NCI-H1694 (cell line): ENCODE measurements at places on chromosomes 13 and 19.
A peak's percentile ranks its signal among the peaks of the same experiment; 100 is the strongest.

DNA sequence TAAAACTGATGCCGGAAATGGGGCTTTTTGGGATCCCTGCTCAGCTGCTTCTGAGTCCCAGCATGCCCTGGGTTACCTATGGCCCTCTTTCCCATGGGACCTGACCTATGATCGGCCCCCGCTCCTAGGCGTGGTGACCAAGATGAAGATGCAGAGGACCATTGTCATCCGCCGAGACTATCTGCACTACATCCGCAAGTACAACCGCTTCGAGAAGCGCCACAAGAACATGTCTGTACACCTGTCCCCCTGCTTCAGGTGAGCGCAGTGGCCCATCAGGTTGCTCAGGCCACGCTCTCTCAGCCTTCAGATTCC, 1.5 kb downstream of the RPS11 start:
- DNase-seq, result no peak

- no peak for DNase-seq
These were observed 2.9 kb upstream of the FTL start for GRCh38 chr19:48962029-48962848.

GRCh38 chr19:50325310-50326100, 3.7 kb downstream of the KCNC3 start:
- peak; percentile 85 for DNase-seq

DNA sequence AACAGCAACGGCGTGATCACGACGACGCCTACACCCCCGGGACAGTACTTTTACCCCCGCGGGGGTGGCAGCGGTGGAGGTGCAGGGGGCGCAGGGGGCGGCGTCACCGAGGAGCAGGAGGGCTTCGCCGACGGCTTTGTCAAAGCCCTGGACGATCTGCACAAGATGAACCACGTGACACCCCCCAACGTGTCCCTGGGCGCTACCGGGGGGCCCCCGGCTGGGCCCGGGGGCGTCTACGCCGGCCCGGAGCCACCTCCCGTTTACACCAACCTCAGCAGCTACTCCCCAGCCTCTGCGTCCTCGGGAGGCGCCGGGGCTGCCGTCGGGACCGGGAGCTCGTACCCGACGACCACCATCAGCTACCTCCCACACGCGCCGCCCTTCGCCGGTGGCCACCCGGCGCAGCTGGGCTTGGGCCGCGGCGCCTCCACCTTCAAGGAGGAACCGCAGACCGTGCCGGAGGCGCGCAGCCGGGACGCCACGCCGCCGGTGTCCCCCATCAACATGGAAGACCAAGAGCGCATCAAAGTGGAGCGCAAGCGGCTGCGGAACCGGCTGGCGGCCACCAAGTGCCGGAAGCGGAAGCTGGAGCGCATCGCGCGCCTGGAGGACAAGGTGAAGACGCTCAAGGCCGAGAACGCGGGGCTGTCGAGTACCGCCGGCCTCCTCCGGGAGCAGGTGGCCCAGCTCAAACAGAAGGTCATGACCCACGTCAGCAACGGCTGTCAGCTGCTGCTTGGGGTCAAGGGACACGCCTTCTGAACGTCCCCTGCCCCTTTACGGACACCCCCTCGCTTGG, 966 bp downstream of the JUNB start:
- DNase-seq, result no peak

DNA sequence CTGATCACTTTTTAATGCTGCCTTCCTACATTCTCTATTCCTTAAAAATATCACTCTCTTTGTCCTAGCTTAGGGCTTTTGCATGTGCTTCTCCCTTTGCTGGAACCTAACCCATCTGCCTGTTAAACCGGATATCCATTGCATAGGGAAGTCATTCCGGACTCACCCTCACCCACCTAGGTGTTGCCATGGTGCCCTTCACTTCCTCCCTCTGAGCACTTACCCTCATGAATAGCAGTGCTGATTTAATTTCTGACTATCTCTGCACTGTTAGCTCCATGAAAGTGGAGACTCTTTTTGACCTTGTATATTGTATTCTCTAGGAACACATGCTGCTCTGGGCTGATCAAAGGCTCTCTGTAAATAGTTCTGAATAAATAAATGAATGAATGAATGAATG, 401.9 kb downstream of the PCDH20 start:
- DNase-seq, result no peak

- no peak for DNase-seq
These were observed 150.8 kb upstream of the TUBA3C start for GRCh38 chr13:19332378-19332777.

DNA sequence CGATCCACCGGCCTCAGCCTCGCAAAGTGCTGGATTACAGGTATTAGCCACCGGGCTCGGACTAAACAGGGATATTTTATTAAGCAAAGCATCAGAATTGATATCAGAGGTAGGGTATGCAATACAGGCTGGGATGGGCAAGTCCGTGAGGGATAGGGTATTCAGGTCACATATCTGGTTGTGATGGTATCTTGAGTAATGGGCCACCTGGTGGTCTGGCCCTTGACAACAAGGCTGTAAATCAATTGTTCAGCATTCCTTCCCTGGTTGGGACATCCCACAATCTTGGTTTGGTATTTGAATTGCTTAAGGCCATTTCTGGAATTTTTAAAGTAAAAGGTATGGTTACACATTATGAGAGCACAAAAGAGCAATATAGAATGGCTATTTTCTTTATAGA, 1588.0 kb downstream of the SLITRK1 start:
- no peak for DNase-seq

DNA sequence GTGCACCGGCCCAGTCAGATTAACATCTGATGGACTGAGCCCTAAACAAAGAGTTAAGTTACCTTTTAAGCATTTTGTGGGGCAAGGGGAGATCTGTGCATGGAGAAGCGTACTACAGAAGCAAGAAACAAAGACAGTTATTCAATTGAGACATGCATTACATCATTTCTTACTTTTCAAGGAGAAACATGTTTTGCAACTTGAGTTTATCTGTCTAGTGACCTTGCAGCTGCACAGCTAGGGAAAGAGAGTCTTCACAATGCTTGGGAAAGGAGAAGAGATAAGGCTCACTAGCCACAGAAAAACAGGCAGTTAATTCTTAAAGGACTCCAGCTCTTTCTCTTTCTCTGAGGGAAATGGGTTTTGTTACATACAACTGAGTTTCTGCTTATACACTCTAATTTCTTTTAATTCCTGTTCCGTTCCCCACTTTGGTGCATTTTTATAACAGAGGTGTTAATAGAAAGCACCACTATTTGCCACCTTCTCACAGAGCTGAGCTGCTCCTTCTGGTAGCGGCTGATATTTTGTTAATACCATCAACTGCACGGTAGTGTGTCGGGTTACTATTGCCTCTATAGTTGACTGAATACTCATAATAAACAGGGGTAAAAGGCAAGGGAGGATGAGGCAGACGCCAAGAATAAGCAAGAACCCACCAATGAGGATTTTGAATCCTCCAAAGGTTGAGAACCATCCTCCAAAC, 55.9 kb downstream of the ZNF431 start:
- DNase-seq, result no peak

DNA sequence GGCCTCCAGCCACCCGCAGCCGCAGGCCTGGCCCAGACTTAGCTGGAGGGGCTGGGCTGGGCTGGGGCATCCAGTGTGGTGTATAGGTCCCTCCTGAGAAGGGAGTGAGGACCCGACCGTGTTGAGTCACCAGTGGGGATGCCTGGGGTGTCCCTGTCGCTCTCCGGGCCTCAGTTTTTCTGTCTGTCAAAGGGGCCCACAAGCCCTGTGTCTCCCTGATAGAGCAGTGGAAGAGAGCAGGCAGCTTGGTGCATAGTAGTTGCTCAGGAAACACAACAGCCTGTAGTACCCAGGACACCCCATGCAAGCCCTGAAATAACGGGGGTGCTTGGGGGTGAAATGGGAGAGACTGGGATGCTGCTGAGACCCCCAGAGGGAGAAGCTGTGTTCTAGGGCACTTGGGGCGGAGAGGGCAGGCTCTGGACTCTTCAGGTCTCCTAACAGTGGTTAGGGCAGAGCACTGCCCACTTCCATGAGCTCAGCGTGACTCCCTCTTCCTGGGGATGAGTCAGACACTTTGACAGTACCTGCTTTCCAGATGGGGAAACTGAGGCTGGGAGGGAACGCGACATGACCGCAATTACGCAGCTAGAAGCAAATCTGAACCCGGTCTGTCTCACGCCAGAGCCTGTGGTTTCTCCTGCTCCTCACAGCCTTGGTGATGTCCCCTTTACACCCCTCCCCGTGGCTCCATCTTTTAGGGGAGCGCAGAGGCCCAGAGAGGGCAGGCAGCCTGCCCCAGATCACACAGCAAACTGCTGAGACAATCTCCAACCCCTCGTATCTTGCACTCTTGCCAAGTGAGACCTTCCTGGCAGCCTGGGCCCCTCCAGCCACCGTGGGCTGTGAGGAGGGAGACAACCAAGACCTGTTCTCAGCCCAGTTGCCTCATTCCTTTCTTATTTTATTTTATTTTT, 692 bp downstream of the SULT2B1 start:
- DNase-seq, result no peak

GRCh38 chr13:110876609-110877008, 38.3 kb downstream of the ANKRD10 start:
- no peak for DNase-seq

GRCh38 chr19:43738780-43739211, 16.0 kb downstream of the SMG9 start:
- no peak for DNase-seq

DNA sequence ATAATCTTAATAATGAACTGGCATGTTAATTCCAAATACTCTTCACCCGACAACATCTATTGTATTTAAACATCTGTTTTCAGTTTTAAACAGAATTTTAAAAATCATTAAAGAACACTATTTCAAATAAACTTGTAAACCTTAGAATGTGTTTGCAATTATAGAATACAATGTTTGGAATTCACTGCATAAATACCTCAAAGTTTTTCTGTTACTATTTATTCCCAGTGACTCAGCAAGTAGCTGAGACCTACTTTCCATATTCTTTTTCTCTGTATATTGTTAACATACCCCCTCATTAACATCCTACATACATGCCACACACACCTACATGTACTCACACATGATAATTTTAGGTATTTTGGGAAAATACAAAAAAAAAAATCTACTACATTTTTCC, 1134.3 kb downstream of the SLITRK1 start:
- no peak for DNase-seq

DNA sequence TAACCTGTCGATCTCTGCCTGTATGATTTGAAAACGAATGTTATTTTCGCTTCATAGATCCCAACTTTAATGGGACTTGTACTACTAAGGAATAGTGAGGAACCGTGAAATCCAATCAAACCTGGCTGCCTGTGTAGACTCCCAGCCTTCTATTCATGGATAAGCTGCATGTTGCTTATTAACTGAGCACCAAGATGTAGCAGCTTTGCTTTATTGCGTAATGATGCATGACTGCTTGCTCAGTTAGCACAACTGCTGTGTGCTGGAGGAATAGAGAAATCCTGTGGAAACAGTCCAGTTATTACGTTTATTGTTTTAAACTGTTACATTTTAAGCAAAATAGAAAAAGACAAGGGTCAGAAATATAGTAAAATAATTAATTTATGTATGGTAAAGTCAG, 108.2 kb downstream of the SHISA2 start:
- DNase-seq, result peak; percentile 72

DNA sequence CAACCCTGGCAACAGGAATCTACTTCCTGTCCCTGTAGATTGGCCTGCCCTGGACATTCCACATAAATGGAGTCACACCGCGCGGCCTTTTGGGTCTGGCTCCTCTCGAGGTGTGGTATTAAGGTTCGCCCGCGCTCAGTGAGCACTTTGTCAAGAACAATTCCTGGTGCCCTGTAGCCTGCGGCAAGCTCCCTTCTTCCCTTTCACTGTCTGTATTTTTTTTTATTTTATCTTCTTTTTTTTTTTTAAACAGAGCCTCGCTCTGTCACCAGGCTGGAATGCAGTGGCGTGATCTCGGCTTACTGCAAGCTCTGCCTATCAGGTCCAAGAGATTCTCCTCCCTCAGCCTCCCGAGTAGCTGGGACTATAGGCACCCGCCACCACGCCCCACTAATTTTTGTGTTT, 28.3 kb downstream of the PEX11G start:
- DNase-seq, result no peak

DNA sequence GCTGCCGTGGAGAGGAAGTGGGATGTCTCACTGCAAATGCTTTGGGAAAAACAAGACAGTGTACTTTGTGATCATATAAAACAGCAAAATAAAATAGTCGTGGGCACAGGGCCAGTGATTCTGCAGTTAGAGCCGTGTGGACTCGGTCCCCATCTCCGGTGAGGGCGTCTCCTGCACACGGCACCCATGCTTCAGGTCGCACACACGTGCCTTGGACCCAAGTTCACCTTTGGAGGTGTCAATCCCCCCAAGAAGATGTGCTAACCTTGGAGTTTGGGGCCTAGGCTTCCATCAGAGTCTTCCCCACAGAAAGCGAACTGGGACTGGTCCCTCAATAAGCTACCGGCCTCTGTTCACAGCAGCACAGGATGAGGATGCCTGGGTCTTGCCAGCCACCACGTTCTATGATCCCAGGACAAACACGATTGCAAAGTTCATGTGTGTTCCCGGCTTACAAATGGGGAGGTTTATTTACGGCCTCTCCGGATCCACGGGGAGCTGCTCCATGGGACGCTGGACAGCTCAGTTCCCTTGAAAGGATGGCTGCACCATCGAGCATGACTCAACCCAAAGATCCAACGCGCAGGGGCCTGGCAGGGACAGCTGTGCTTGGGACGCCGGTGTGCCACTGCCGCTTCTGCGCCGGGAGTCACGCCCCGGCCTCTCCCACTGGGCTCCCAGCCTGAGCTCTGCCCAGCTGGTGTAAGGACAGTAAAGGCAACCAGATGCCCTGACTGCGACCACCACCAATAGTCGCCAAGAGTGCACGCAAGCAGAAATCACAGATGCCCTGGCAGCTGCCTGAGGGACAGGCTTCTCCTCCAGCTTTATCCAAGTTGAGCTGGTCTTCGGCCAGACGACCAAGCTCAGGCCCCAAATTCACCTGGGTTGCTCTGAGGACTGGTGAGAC, 8.6 kb downstream of the GAS6 start:
- DNase-seq, result no peak

- no peak for DNase-seq
These were observed 67.0 kb upstream of the SLC15A1 start for GRCh38 chr13:98819382-98820010.

GRCh38 chr19:55578761-55579747, 1.6 kb downstream of the ZNF579 start:
- no peak for DNase-seq

- no peak for DNase-seq
These were observed 603.0 kb downstream of the LMO7 start for GRCh38 chr13:76239031-76239680.

GRCh38 chr19:13036366-13036976, 41.2 kb downstream of the NFIX start:
- DNase-seq, result no peak

- no peak for DNase-seq
These were observed 37.9 kb upstream of the HTR2A start for GRCh38 chr13:46934749-46935148.

- no peak for DNase-seq
These were observed 184.1 kb downstream of the PCDH17 start for GRCh38 chr13:57815600-57815999.

DNA sequence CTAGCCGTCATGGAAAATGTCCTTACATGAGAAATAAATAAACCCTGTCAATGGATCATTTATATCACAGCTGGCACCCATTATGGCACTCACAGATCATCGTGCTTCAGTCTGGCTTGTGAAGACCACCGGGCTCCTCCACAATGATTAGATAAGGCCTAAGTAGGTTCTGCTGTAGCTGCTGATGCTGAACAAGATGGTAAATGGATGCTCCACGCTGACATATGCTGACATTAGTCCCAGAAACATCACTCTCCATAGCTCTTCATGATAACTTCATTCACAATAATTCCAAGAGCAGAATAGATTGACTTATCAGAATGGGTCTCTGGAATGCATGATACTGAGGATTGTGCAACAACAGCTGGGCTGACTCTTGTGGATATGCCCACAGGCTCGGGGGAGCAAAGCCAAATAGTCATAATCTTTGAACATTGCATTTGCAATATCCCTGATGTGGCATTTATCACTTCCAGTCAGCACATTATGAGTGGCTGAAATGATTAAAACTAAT, 63.8 kb upstream of the RXFP2 start:
- DNase-seq, result no peak
